Cerebellar cortex (tissue), 1 donor: ENCODE measurements at places on chromosomes 2 and 18.

DNA sequence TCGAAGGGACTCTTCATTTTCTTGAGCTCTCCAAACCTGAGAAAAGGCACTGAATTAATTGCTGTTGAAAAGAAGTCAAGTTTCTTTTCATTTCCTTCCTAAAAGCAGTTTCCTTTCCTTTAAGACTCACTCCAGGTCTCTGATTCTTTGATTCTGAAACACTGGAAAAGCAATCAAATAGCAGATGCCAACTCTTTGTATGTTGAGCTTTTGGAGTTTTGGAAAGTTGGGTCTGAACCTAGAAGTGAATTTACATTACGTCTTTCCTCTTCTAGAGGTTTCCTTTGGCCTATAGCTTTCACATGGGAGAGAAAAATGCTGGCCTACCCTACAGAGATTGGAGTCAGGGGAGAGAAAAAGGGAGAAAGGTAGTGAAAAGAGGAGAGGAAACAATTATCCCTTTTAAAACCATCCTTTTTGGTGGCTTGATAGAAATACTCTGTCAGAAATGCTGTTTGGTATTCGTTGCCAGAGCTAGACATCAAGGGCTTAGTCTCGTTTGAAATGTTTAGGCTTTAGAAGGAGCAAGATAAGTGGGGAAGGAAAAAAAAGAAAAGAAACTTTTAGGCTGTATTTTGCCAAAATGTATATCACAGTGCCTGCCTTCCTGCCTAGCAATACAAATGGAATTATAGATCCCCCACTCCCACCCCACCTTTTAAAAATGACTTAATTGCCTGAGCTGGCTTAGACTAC, 187.7 kb downstream of the PRPF40A start:
- no peak for DNase-seq

DNA sequence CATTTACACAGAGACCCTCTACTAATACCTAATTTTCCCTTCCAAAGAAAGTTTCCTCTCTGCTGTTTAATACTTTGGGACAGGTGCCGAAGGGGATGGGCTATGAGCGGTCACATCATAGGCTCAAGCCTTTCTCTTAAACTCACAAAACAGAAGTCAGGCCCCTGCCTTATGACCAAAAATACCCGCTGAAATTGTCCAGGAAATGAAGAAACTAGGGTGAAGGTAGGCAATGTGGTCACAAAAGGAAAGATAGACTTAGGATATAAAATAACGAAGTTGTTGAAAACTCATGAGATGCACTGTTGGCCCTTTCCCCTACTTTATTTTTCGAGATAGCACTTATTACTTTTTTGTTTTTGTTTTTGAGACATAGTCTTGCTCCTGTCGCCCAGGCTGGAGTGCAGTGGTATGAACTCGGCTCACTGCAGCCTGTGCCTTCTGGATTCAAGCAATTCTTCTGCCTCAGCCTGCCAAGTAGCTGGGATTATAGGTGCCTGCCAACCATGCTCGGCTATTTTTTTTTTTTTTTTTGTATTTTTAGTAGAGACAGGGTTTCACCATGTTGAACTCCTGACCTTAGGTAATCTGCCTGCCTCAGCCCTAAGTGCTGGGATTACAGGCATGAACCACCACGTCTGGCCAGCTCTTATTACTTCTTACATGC, 16.3 kb downstream of the SLC8A1 start:
- DNase-seq = peak; percentile 78

DNA sequence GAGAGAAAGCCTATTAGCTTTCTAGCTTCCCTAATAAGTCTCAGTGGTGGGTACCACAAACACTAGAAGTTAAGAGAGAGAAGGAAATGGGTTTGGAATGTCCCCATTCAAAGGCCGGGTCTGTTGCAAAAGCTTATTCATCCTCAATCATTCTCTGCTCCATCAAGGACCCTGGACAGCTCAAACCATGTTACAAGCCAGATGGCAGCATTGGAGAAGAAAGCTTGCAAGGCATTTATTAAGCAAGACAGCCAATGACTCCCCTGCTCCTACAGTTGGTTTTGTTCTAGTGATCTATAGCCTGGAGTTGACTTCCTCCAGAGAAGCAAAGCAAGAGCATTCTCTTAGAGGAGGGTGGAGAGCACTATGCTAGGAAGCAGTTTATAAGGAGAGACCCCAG, 86.9 kb upstream of the LMAN1 start:
- DNase-seq = no peak

DNA sequence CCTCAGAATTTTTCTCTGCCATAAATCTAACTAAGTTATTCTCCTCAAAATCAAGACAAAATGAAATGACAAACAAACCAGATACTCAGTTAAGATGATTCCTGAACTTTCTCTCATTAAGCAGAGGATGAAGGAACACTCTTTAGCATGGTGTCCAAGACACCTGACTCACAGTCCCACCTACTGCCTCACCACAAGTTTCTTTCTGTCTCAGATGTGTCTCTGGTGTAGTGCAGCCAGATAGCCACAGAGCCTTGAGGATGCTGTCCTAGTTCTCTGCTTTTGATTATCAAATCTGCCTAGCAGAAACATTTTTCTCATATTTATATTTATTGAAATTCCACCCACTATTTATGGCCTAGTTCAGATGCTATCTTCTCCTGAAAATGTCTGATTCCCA, 103.6 kb upstream of the TMEM200C start:
- DNase-seq = no peak

DNA sequence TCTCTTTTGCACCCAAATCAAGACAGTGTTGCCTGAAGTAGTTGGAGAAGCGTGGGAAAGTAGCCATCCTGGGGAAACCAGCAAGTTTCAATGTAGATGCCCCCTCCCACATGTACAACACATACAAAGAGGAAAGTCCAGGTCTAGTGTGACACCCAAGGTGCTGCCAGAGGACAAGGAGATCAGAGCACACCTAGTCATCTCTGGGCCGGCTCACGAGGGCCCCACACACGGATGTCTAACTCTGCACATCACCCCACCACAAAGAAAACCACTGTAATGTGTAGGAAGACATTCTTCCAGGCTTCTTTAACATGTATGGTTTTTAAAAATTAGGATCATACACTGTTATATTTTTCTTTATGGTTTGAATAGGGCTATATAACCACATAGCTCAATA, 21.6 kb downstream of the PARD6G start:
- no peak for DNase-seq

- DNase-seq = no peak
Observed at GRCh38 chr18:48826271-48826670, 124.5 kb downstream of the SMAD7 start.

GRCh38 chr2:20662308-20662937, 4.5 kb upstream of the GDF7 start:
- DNase-seq = no peak

- no peak for DNase-seq
Observed at GRCh38 chr18:79606621-79607331, 72.8 kb upstream of the CTDP1 start.

DNA sequence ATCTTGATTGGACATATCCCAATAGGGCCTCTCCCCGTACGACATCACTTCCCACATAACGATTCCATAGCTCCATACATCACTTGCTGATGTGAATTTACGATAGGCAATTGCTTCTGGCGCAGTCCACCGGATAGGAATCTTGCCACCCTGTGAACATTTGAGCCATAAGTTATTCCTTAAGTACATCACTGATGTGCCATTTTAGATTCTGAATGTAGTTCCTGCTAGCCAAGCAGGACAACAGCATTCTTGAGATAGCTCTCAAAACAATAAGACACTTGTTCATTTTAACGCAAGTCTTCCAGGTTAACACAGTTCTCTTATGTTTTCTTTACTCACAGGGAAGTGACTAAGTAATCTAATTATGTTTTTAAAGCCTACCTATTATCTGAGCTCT, 138.0 kb downstream of the EPHA4 start:
- DNase-seq = no peak

GRCh38 chr18:44080054-44080453, 600.6 kb upstream of the SETBP1 start:
- no peak for DNase-seq

DNA sequence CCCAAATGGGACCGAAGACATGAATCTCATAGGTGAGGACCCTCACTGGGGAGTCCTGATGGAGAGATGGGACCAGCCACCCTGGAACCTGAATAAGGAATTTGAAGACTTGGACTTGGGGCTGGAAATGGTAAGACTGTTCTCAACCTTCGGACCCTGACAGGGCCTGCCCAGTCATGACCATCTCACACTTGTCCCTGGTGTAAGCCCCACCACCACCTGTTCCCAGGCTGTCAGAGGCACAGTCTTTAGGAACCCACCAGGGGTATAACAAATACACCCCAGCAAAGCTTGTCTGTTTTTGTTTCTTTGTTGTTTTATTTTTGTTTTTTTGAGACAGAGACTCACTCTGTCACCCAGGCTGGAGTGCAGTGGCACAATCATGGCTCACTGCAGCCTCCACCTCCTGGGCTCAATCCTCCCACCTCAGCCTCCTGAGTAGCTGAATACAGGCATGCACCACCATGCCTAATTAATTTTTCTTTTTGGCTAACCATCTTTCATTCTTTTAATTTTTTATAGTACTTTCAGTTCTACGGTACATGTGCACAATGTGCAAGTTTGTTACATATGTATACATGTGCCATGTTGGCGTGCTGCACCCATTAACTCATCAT, 106.1 kb downstream of the GFPT1 start:
- no peak for DNase-seq

GRCh38 chr2:119367472-119368099, 809 bp downstream of the DBI start:
- DNase-seq = peak; percentile 51

- no peak for DNase-seq
Observed at GRCh38 chr2:85913884-85914881, 25.4 kb upstream of the ST3GAL5 start.

- peak; percentile 53 for DNase-seq
Observed at GRCh38 chr2:68357605-68358337, 7.3 kb upstream of the PLEK start.

GRCh38 chr2:186256540-186256939, 229.5 kb upstream of the ZC3H15 start:
- peak; percentile 74 for DNase-seq

GRCh38 chr2:148582679-148583511, 61.7 kb upstream of the EPC2 start:
- no peak for DNase-seq

DNA sequence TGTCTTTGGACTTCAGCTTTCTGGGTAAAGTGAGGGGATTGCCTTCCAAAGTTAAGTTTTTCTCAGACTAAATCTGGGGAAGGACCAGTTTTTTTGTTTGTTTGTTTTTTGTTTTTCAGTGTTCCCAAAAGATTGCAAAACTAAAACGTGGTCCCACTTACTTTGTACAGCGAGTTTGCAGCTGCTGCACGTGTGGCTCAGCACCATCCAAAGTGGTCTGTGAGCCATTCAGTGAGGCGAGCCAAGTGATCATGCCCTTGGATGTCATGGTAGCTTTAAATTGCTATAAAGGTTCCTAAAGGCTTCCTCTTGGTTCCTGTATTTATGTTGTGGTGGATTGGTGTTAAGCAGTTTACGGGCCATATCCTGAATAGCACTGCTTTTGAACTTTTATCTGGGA, 23.0 kb downstream of the TET3 start:
- no peak for DNase-seq

GRCh38 chr2:200747668-200748618, 63.8 kb upstream of the BZW1 start:
- no peak for DNase-seq

GRCh38 chr2:202034249-202035088, 814 bp downstream of the FZD7 start:
- DNase-seq = peak; percentile 44

DNA sequence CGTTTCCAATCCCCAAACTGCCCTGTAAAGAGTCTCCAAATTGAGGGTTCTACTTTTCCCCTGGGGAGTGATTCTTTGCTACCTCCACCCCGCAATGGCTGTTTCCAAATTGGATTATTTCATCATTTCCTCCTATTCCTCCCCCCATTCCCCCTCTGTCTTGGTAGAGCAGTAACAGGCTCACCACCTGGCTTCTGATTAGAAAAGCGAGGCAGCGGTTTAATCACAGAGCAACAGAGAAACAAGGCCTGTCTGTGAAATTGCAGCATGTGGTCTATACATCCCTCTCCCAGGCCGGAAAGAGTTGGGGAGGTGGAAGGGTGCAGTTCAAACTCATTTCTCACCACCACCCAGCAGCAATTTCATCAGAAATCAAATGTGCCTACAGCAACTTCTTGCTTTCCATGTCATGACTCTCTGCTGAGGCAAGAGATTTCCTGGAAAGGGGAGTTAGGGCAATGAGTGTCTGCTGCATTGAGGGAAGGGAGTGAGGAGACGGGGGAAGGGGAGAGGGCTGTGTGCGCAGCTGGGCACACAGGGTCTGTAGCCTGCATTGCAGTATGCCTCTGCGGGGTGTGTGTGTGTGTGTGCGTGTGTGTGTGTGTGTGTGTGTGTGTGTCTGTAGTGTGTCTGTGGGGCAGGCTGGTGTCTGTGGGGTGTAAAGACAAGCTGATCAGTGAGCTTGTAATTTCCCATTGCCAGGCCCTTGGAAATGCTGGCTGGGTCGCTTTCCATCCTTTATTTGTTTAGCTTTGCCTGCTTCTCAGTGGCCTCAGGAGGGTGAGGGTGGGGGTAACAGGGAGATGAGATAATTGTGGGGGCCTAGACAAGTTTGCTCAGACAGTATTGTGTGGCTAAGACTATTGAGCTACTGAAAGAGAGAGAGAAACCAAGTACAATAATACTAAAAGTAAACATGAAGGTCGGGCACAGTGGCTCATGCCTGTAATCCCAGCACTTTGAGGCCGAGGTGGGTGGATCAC, 13.5 kb upstream of the IGFBP2 start:
- no peak for DNase-seq

- DNase-seq = peak; percentile 79
Observed at GRCh38 chr2:98730053-98730706, 752 bp downstream of the MGAT4A start.
